RCC 7860 (cell line): ENCODE measurements at places on chromosomes 12 and 14.

DNA sequence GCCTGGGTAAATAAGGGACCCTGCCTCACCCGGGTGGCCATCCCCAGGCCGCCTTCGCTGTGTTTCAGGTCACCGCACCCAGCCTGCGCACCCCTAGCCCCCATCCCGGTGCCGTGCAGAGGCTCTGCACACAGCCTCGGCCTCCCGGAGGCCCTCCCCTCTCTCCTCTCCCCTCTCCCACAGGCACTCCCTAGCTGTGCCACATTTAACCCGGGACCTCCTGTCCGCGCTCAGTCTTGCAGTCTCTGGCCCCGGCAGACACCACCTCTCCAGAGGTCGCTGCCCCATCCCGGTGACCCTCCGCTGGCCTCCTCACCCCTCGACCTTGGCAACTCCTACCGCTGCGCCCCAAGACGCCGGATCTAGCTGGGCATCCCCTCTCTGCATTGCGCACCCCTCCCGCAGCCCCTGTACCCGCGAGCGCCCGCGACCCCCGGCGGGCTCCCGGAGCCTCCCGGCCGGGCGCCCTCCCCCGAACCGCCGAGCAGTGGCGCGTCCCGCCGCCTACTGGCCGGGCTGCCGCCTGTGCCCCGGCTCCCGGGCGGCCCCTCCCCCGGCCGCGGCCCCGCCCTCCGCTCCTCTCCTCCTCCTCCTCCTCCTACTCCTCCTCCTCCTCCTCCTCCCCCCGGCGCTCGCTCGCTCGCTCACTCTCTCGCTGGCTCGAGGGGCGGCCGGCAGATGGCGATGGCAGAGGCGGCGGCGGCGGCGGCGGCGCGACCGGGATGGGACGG lies 120.7 kb downstream of the AACS start:
- peak; percentile 40 for DNase-seq

GRCh38 chr12:31322801-31323207 lies 3.1 kb downstream of the SINHCAF start:
- peak; percentile 86 for DNase-seq

DNA sequence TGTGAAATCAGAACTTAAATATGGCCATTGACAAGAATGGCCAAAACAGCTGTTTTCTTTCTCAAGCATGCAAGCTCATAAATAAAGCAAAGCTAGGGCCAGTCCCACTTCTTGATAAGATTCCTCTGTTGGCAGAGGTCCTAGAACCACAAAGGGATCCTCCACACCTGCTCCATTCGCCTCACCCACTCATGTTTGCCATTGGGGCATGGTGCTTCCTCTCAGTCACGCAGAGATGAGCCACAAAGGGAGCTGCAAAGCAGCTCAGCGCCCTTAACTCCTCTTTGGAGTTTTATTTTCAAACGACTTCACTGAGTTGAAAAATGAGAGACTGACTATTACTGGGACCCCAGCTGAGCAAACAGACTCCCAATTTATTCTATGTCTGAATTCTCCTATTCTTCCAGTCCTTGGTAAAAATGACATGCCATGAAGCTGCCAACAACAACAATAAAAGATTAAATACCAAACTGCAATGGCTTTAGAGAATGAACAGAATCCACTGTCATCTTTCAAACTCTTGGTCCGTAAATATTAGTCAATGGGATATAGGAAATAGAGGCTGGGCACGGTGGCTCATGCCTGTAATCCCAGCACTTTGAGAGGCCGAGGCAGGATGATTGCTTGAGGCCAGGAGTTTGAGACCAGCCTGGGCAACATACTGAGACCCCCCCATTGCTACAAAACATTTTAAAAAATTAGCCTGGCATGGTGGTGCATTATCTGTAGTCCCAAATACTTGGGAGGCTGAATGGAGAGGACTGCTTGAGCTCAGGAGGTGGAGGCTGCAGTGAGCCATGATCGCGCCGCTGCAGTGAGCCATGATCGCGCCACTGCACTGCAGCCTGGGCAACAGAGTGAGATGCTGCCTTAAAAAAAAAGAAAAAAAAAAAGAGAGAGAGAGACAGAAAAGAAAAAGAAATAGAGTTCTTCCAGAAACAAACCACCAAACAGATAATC lies 16.4 kb downstream of the MANSC1 start:
- no peak for DNase-seq

GRCh38 chr14:94989946-94990345 lies 167.4 kb downstream of the DICER1 start:
- DNase-seq: no peak

GRCh38 chr14:69956970-69957369 lies 77.8 kb downstream of the SMOC1 start:
- DNase-seq: no peak
